ENCODE measurements at places on chromosomes 7 and 10.

GRCh38 chr10:7626283-7626682 is 40.5 kb downstream of the ITIH5 start:
- DNase-seq: no peak

DNA sequence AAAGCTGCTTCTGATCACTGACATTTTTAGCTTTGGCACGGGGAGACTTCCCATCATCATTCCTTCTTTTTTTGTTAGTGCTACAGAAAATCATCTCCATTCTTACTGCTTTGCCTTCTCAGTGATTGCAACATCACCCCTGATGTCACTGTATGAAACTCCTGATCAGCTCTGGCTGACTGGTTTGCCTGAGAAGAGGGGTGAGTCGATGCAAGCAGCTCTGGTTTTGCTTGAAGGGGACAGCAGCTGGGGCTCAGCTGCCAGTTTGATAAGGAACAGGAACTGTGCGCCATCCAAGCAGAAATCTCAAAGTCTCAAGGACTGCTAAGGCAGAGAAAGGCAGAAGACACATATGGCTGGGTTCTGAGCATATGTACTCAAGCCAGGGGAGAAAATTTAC is 808.5 kb upstream of the CELF2 start:
- no peak for DNase-seq

GRCh38 chr7:117163101-117163500 is 159.8 kb downstream of the WNT2 start:
- no peak for DNase-seq

GRCh38 chr7:27262121-27262520 is 19.5 kb downstream of the EVX1 start:
- DNase-seq: no peak

- no peak for DNase-seq
Observed at GRCh38 chr10:71426058-71426605, 29.4 kb downstream of the CDH23 start.

GRCh38 chr10:75291805-75292204 is 56.0 kb upstream of the COMTD1 start:
- DNase-seq: no peak

GRCh38 chr10:7789390-7789789 is 1.4 kb downstream of the ATP5F1C start:
- no peak for DNase-seq

- DNase-seq: no peak
Observed at GRCh38 chr10:58019863-58020537, 247.7 kb downstream of the IPMK start.

DNA sequence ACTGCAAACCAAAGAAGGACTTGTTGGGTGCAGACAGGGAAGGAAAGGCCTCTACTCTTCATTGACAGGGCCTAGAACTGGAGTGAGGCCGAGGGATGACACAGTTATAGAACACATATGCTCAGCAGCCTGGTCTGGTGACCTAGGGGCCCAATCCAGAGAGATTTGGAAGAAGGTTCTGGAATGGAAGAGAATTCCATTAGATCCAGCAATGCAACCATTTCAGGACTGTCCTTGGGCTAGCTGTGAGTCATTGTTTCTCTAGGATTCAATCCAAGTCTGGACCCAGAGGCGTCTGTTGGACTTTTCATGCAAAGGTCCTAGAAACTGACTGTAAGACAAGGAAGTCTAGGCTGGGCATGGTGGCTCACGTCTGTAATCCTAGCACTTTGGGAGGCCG is 59.2 kb downstream of the WIPF3 start:
- DNase-seq: no peak

GRCh38 chr7:137474540-137475026 is 131.1 kb upstream of the PTN start:
- DNase-seq: no peak

DNA sequence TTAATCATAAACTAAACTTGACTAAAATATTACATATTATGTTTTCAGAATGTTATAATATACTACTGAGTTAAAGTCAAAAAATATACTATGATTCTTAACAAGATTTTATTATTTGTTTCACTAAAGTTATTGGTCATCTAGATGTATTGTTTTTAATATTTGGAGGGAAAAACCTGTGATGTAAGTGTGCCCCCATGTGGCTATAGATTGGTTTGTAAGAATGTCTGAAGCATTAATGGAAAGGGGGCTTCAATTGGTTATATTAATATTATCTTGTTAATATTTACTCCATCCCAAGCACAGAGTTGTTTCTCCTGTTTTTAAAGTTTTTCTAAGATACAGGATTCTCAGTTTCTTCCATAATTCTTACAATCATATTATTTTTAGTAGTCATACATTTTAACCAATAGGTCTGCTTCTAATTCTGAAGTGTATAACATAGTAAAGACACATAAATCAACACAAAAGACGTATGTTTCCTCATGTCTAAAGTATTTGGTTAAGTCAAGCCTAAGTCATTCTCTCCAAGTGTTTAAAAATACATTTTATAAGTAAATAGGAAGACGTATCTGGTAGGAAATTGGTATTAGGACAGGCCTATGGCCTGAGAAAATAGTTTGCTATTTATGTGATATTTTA is 58.0 kb downstream of the GNAT3 start:
- no peak for DNase-seq

DNA sequence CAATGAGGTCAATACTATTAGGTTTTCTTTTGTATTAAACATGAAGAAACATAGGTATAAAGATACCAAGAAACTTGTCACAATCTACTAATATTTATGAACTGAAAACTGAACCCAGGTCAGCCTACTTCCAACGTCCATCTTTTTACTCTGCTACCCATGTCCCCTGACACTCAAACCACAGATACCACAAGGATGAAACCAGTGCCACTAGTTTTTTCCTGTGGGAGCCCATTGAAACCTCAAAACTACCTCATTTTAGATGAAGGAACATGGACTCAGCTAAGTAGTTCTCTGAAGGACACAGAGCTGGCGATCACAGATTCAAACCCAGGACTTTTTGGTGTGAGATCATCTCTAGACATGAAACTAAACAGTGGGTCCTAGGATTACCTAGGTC is 6.8 kb downstream of the TET1 start:
- DNase-seq: no peak

DNA sequence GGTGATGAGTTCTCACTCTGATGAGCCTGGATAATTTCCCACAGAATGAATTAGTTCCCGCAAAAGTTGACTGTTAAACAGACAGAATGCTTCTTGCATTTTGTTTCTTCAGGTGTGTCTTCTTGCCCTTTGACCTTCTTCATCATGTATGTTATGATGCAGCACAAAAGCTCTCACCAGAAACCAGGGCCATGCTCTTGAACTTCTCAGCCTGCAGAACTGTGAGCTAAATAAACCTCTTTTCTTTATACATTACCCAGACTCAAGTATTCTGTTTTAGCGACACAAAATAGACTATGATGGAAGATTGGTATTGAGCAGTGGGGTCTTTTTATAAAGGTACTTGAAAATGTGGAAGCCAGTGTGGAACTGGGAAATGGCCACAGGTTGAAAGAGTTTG is 95.2 kb upstream of the TNS3 start:
- DNase-seq: no peak

DNA sequence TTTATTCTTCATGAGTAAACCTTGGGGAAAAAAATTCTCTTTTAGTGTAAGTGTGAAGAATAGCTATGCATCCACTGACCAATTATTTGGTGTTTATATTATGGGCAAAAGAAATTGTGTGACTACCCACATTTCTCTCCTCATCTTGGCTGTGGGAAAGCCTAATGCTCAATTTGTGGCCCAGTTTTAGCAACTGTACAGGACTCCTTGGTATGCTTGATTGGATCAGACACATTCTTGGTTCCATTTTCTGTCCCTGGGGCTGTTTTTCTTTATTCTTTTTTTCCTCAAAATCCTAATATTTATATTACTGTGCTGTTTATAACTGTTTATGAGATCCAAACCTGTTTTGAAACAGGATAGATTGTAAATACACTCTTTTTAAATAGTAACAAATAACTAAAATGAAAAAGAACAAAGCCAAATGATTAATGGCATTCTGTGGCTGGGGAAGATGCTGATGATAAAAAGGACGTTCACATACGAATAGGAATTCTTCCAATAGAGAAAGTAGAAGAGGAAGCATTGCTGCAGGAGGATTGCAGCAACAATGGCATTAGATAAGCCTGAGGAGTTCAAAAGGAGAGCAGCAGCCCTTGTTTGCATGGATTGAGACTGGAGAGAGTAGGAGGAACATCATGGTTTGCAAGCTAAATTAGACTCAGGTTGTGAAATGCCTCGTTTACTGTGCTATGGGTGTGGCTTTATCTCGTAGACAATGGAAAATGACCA is 580.5 kb downstream of the INHBA start:
- no peak for DNase-seq

GRCh38 chr7:1579481-1580421 is 9.9 kb upstream of the PSMG3 start:
- no peak for DNase-seq

Measured in left renal pelvis (tissue), 4 donors.